ENCODE measurements at places on chromosomes 5 and 9.

- no peak for DNase-seq
Measured at GRCh38 chr9:81108391-81108790, 581.0 kb downstream of the TLE1 start.

- DNase-seq, result no peak
Measured at GRCh38 chr5:38847559-38848347, 1.9 kb downstream of the OSMR start.

GRCh38 chr9:20509466-20509865 lies 112.8 kb downstream of the MLLT3 start:
- no peak for DNase-seq

- no peak for DNase-seq
Measured at GRCh38 chr5:140166911-140167310, 8.1 kb upstream of the CYSTM1 start.

DNA sequence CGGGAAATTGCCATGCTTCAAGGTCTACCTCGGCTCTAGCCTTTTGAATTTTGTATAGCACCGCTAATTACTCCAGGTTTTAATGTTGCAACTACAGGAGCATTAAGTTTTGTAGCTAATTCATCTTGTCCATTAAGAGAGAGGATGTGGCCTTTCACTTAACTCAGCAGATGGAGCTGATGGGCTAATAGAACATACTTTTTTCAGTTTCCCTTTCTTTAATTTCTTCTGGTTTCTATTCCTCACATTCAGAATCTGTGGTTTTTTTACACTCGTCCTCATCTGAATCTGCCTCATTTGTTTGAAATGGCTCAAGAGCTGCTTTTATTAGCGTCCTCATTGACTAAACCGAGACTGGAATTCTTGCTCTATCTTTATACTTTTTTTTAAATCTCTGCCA lies 2085.7 kb upstream of the C9orf72 start:
- no peak for DNase-seq

DNA sequence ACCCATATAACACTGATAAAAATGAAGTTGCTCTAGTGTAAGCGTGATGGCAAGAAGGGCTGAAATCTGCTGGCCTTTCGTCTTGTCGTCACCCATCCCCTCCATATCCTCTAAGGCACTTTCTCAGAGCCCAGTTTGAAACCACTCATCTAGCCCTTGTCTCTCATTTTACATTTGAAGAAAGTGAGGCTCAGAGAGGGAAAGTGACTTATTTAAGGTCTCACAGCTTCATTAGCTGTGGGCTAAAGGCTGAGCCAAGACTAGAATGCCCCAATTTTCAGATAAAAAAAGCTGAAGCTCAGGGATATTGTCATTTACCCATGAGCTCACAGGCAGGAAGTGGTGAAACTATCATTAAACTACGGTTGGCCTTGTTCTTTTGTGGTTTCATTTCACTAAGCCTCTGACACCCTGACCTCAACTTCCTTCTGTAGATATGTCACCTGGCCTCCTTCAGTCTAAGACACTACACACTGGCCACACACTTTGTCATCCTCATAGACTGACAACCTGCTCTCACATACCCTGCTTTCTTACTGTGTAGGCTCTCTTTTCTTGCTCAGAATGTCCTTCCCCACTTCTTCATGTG lies 176.7 kb upstream of the DMAC1 start:
- no peak for DNase-seq

DNA sequence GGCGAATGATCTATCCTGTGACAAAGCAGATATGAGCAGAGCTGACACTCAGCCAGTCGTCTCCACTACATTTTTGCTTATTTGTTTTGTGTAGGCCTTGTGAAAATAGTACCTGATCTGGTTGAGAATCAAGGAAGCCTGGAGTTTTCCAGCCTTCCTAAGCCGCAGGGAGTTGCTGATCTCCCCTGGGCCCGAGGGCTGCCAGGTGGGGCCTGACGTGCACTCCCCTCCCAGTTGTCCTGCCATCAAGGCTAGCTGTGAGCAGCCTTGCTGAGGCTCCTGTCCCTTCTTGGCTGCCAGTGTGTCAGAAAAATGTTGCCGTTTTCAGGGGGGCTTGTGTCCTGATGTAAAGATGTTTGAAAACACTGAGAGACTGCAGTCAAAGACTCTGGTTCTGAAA lies 102.4 kb downstream of the SMARCA2 start:
- no peak for DNase-seq

- DNase-seq, result no peak
Measured at GRCh38 chr9:7298123-7298522, 501.5 kb downstream of the DMAC1 start.

- DNase-seq, result no peak
Measured at GRCh38 chr9:97473717-97474116, 27.7 kb upstream of the TMOD1 start.

DNA sequence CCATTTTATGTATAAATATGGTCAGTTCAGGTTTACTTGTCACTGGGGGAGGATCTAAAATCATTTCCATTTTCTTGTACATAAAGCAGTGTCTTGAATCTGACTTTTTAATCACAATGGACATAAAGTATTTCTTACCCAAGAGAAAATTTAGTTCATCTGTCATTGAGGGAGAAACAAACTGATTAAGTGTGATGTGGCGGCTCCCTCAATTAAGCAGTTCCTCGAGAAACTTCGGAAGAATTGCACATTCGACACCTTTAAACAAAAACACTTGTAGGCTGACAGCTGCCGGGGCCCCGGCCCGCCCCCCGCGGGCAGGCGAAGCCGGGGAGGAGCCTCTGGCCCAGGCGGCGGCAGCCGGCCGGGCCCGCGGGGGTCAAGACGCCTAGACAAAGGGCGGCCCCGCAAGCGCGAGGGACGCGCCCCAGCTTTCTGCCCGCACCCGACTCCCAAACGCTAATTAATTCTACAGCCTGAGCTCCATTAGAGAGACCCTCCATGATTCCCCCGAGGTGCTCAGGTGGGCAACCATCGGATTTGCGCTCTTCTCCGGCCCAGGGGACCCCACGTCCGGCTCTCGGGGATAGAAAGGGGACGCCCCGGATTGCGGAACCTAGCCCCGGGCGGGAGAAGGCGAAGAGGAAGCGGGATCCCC lies 750 bp downstream of the TRIM36 start:
- no peak for DNase-seq

GRCh38 chr9:89801341-89801740 lies 196.5 kb downstream of the GADD45G start:
- no peak for DNase-seq

GRCh38 chr5:109838157-109838556 lies 148.4 kb downstream of the MAN2A1 start:
- no peak for DNase-seq

DNA sequence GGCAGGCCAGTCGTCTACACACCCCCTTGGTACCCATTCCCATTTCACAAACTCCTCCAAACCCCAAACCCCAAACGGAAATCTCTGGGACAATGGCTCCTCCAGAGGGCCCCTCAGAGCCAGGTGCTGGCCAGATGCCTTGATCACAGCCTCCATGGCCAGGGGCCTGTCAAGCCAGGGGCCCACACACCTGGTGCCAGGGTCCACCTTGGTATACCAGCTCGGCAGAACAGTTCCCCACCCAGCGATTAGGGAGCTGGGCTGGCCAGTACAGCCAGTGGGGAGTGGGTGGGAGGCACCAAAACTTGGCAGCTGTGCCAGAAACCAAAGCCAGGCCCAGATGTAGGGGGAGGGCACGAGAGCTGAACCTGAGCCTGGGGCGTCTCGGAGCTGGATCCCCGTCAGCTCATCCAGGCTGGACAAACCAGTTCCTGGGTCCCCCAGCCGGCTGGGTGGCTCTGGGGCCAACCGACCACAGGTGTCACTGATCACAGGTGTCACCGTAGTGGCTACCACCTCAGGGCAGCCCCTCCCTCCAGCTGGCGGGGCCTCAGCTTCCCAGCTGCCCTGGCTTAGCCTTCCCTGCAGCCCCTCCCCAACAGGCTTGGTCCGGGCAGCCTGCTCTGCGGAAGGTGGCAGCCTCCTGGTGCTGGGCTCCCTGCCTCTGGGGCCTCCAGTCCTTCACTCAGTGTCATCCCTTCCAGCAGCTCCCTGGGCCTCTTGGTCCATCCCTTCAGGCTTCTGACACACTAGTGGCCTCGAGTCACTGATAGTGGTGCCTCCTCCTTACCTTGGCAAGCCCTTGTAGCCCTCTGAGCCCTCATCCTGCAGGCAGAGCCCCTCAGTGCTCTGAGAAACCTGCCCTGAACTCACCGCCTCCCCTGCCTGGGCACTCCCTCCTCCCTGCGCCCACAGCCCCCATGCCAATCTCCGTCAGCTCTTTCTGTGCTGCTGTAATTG lies 6.6 kb upstream of the RMND5B start:
- no peak for DNase-seq

GRCh38 chr5:95043648-95044047 lies 241.2 kb downstream of the MCTP1 start:
- DNase-seq, result no peak

DNA sequence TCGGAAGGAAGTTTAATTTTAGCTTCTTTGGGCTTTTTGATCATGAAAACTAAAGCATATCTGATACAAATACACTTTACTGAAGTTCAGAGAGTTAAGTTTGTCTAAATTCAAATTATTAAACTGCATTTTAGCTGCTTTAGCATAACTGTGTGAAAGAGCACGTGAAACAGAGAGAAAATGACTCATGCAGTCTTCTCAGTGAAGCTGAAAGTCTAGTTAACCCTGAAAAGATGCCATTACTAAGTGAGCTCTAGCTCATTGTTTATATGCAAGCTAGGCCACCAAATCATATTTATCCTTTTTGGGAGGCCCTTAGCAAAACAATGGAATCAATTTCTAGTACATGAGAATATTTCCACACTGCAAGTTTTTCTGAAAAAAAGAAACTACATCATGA lies 27.6 kb downstream of the TPD52L3 start:
- no peak for DNase-seq

DNA sequence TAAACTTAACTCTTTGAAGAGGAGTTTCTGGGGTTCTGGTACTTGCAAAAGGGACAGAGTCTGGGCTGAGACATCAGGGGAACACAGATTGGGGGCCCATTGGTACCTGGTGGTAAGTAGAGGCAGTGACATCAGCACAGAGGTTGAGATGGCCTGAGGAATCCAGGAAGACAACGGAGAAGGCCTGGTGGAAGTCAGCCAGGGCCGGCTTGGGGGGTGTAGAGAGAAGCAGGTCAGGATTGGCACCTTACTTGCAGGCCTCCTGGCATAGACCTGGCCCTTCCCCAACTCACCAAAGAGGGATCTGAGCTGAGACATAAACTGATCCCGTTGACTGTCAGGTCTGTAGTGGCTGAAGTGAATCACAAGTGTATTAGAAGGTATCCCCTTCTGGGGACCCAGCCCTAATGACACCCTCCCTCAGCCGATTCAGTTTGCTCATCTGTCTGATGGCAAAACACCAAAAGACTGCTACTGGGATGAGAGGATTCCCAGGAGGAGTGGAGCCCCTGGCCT lies 5.5 kb downstream of the NOL6 start:
- no peak for DNase-seq

- DNase-seq, result no peak
Measured at GRCh38 chr5:11432116-11432515, 472.1 kb downstream of the CTNND2 start.

- DNase-seq, result no peak
Measured at GRCh38 chr5:55993731-55994494, 850 bp downstream of the IL6ST start.

- DNase-seq, result peak; percentile 74
Measured at GRCh38 chr9:79610019-79610631, 38.4 kb downstream of the TLE4 start.

DNA sequence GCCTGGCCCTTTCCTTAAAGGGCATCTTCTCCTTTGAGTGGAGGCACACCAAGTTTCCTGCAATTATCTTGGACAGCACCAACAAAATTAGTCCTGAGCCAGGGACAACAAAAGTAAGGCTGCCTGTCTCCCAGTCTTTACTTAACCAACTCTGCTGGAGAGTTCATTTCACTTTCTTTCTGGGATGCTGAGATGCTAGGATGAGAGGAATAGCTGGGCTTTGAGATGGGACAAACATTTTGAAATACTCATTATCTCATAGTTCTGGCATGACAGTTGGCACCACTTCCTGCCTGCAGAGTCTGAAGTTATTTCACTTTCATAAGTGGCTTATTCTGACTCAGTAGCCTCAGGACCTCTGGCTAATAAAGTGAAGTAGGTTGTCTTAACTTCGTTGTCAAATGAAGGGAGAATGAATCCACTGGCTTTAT lies 157.0 kb downstream of the C9orf152 start:
- no peak for DNase-seq

DNA sequence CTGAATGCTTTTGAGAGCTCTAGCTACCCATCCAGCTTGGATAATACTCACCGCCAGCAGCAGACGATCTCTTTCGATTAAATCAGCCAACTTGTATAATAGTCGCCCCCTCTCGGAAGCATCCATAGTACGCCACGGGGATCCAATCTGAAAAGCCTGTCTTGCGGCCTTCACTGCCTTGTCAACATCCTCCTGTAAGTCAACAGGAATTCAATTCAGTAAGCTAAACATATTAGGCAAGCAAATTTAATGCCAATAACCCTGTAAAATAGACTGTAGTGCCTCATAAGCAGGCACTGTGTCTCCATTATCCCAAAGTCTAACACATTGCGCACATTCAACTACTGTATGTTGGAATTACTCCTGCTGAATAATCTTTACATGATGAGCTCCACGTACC lies 22.0 kb downstream of the ALDH1A1 start:
- no peak for DNase-seq

- DNase-seq, result no peak
Measured at GRCh38 chr5:178573216-178573615, 17.0 kb downstream of the COL23A1 start.

GRCh38 chr5:148176480-148176879 lies 8.1 kb downstream of the SPINK14 start:
- DNase-seq, result no peak

- DNase-seq, result no peak
Measured at GRCh38 chr5:102314328-102314727, 18.2 kb upstream of the SLCO4C1 start.

GRCh38 chr5:149152317-149152746 lies 11.0 kb downstream of the ABLIM3 start:
- DNase-seq, result no peak

DNA sequence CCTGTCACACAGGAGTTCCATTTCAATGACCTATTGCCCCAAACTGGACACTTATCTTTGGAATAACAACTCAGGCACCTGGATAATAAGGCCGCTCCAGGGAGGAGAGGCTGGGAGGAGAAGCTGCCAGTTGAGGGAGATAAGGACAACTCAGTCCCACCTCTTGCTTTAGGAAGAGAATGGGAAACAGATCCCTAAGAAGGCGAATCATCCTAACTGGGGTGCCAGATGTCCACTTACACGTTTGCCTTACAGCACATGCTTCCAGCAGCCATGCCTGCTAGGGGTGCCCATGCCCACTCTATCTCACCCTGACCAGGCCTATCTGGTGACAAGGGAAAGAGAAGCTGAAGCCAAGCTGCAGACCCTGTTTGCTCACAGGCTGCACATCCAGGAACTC lies 6.5 kb downstream of the HK3 start:
- no peak for DNase-seq

DNA sequence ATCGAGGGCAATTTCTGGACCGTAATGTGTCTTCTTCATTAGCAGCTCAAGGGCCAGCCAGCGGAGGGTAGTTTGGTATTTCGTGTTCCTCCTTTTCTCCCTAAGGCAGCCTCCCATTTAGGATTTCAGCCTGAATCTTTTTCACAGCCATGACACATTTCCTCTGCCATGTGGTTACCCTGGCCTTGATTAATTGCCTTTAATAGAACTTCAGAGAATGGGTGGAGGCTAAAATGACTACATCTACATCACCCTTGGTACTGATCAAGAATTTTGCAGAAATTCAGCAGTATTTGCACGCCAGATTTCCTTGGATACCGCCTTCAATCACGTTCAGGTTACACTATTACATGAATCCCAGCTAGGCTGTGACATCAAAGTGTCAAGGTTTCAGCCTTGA lies 58.0 kb downstream of the ADAMTS16 start:
- DNase-seq, result no peak

Data from NCI-H2227 treated with DMSO at 0.1 percent for 48 hours (cell line).